ENCODE measurements at places on chromosomes 7 and 10. TPM values are rescaled to one million over a fixed set of nuclear protein-coding genes. Genes with fewer than 3 reads are reported as not detected.

DNA sequence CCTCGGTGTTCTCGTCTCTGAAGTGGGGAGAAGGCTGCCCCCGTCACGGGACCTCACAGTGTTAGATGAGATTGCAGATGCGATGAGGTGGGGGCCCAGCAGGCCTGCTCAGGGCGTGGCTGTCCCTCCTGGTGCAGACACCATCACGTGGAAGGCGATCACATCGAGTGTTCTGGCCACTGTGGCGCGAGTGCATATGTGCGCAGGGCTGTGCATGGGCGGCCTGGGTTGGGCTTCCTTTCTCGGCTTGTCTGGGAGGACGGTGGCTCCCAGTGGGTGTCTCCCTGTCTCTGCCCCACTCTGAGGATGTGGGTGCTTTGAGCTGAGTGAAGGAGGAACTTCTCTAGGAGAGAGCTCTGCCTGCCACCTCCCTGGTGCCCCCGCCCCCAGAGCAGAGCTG is 83.1 kb downstream of the LHPP start:
- H3K27me3 ChIP-seq: no peaks in the 10 kb centered on the region
- H3K4me1 ChIP-seq: no peaks in the 10 kb centered on the region
- no peak overlapping the region for H3K27ac ChIP-seq
- no peak for DNase-seq
- H3K4me3 ChIP-seq: no peak overlapping the region
- H3K36me3 ChIP-seq: no peaks in the 10 kb centered on the region

DNA sequence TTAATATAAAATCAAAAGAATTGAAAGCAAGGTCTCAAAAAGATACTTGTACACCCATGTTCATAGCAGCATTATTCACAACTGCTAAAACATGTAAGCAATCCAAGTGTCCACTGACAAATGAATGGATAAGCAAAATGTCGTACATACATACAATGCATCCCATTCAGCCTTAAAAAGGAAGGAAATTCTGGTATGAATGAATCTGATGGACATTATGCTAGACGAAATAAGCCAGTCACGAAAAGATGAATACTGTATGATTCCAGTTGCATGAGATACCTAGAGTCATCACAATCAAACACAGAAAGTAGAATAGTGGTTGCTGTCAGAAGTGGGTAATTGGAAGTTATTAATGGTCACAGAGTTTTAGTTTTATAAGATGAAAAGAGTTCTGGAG is 9.5 kb upstream of the TAC1 start:
- H3K36me3 ChIP-seq: no peaks in the 10 kb centered on the region
- H3K4me3 ChIP-seq: no peak overlapping the region
- no peaks in the 10 kb centered on the region for H3K4me1 ChIP-seq

- peaks cover 62% of the 10 kb centered on the region for H3K4me1 ChIP-seq
- no peak overlapping the region for H3K27ac ChIP-seq
- H3K4me3 ChIP-seq: no peak overlapping the region
These were observed 3.3 kb downstream of the CHN2 start for GRCh38 chr7:29197916-29198315.

The CPA1 gene
- not detected for polyA plus RNA-seq

The FAM241B gene
- not detected for polyA plus RNA-seq

The HDAC9 gene
- 44.2 TPM for polyA plus RNA-seq

The CADPS2 gene
- polyA plus RNA-seq: not detected

DNA sequence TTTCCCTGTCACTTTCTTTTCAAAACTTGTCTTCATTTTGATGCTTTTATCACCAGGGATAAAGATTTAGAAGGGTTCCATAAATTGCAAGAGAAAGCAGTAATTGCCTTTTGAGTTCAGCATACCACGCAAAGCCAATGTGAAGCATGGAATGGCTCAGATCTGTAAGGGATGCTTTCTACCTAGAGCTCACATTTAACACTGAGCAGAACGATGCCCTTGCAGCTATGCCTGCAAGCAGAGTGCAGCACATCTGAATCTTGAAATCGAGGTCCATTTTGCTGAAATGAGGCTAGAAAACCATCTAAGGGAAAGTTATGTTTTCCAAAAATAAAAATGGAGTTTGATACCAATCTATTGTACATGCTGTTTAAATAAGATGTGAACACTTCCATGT is 171.2 kb upstream of the CELF2 start:
- no peak for DNase-seq
- H3K4me1 ChIP-seq: no peaks in the 10 kb centered on the region
- no peak overlapping the region for H3K4me3 ChIP-seq
- no peaks in the 10 kb centered on the region for H3K27me3 ChIP-seq
- no peak overlapping the region for H3K27ac ChIP-seq
- no peaks in the 10 kb centered on the region for H3K36me3 ChIP-seq

DNA sequence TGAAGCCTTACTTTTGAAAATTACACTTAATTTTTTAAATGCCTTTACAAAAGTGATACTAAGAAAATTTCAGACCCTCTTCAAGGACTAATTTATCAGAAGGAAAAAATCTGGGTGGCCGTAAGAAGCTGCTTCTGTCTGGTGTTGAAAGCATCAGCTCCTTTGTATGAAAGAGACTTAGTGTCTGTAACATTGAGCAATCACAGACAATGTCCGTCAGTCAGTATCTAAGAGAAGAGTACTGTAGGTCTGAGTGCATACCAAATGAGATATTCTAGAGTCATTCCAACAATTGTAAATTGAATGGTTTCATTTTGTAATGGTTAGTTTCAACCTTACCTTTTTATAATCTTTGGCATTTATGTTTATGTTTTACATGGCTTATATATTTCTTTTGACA is 11.1 kb upstream of the MDFIC start:
- no peaks in the 10 kb centered on the region for H3K27me3 ChIP-seq
- no peaks in the 10 kb centered on the region for H3K4me1 ChIP-seq
- DNase-seq: no peak
- H3K27ac ChIP-seq: no peak overlapping the region
- no peak overlapping the region for H3K4me3 ChIP-seq
- H3K36me3 ChIP-seq: no peaks in the 10 kb centered on the region

GRCh38 chr7:11950281-11950680 is 118.3 kb upstream of the THSD7A start:
- no peak overlapping the region for H3K4me3 ChIP-seq
- no peaks in the 10 kb centered on the region for H3K27me3 ChIP-seq
- no peak overlapping the region for H3K27ac ChIP-seq
- no peaks in the 10 kb centered on the region for H3K36me3 ChIP-seq
- DNase-seq: no peak
- no peaks in the 10 kb centered on the region for H3K4me1 ChIP-seq

GRCh38 chr10:47374611-47375536 is 9.2 kb downstream of the ZNF488 start:
- no peak overlapping the region for H3K27ac ChIP-seq
- no peak overlapping the region for H3K4me3 ChIP-seq
- no peaks in the 10 kb centered on the region for H3K36me3 ChIP-seq
- DNase-seq: no peak
- peaks cover 14% of the 10 kb centered on the region for H3K27me3 ChIP-seq
- H3K4me1 ChIP-seq: no peaks in the 10 kb centered on the region

Data from CD14-positive monocyte (primary cell).